ENCODE measurements at places on chromosomes 6 and 20.
A peak's percentile ranks its signal among the peaks of the same experiment; 100 is the strongest.

- no peak for DNase-seq
These were observed 16.3 kb upstream of the SDCBP2 start for GRCh38 chr20:1345030-1345755.

GRCh38 chr6:33417128-33417902, 592 bp downstream of the CUTA start:
- no peak for DNase-seq

GRCh38 chr20:44034451-44034850, 119.8 kb downstream of the TOX2 start:
- DNase-seq, result no peak

DNA sequence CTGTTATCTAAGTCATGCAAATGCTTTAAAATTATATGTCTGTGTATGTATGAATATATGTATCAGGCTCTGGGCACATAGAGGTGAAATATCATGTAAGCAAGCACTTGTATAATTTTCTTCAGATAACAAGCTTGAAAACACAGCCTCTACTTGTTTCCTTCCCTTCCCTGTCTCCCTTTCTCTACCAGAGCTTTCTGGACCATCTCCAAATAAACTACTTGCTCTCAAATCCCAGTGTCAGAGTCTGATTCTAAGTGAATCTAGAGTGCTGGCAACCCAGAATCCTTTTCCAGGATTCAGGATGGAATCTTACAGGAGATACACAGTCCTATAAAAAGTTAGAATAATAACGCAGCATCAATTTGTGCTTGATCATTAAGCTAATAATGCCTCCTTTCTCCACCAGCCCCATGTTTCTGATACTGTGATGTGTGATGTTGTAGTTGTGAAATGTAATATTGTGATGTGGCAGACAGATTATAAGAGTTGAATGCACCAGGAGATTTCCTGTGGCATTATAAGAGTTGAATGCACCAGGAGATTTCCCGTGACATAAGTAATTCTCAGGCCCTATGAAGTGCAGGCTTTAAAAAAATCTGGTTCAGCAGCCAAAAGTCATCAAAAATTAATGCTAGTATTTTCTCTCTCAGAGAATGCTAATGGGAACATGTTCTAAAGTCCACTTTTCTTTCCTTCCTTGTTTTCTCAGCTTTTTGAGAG, 89.6 kb downstream of the PCSK2 start:
- no peak for DNase-seq

- no peak for DNase-seq
These were observed 29.4 kb downstream of the ZNF292 start for GRCh38 chr6:87184762-87185250.

DNA sequence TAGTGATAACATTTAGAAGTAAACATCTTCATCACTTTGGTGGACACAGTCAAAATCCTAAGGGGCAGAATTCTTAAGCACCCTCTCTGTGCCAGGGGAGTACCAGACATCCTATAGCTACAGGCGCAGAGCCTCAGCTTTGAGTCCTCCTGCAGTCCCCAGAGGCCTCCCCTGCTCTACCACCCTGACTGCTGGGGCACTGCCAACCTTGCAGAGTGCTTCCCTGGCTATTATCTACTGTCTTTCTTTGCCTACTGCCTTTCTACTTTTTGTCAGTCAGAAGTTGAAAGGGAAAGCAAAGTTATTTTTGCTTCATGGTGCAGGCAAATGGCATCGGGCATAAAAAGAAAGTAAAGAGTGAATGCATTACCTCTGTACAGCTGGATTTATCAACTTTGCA, 80.1 kb downstream of the AIG1 start:
- no peak for DNase-seq

GRCh38 chr6:17096652-17097051, 5.2 kb upstream of the STMND1 start:
- DNase-seq, result no peak

- no peak for DNase-seq
These were observed 26.7 kb downstream of the RNASET2 start for GRCh38 chr6:166929542-166930189.

DNA sequence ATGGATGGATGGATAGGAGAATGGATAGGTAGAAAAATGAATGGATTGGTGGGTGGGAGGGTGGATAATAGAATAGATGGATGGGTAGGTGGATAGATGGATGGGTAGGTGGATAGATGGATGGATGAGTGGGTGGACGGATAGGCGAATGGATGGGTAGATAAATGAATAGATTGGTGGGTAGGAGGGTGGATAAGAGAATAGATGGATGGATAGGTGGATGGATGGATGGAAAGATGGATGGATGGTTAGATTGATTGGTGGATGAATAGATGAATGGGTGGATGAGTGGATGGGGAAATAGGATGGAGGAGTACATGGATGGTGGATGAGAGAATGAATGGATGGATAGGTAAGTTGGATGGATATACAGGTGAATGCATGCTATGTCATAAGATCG, 110.5 kb downstream of the CEBPB start:
- DNase-seq, result no peak

- DNase-seq, result peak; percentile 40
These were observed at the start of gene RNF144B for GRCh38 chr6:18387061-18387721. TSS of gene RNF144B (plus strand) at chr6:18387350. CDS start at chr6:18399535, 12,185 bp downstream.

DNA sequence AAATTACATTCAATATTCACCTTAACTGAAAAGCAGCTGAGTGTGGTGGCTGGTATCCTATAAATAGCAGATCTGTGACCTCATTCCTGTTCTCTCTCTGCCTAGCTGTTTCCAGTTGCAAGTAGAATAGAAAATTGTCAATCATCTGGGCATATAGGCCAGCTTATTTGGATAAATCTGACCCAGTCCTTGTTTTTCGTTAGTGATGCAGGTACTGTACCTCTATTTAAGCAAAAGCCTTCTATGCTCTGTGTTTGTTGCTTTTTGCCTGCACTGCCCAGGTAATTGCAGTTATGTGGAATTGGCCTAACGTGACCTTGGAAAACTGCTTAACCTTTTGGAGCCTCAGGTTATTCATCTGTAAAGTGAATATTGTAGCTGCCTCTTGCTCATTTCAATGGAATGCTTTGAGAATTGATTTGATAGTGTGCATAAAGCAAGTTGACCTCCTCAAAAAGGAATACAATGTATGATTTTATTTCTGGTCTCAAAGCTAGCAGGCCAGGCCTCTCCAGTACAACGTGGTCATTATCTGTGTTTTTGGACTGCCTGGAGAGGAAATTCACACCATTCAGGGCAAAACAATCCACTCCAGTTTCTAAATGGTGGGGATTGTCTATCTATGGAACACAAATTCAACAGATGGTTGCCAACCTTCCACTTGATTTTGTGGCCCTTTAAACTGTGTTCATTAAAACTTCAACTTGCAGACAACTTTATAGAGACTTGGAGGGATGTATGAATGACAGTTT, 508.7 kb upstream of the CITED2 start:
- DNase-seq, result no peak

DNA sequence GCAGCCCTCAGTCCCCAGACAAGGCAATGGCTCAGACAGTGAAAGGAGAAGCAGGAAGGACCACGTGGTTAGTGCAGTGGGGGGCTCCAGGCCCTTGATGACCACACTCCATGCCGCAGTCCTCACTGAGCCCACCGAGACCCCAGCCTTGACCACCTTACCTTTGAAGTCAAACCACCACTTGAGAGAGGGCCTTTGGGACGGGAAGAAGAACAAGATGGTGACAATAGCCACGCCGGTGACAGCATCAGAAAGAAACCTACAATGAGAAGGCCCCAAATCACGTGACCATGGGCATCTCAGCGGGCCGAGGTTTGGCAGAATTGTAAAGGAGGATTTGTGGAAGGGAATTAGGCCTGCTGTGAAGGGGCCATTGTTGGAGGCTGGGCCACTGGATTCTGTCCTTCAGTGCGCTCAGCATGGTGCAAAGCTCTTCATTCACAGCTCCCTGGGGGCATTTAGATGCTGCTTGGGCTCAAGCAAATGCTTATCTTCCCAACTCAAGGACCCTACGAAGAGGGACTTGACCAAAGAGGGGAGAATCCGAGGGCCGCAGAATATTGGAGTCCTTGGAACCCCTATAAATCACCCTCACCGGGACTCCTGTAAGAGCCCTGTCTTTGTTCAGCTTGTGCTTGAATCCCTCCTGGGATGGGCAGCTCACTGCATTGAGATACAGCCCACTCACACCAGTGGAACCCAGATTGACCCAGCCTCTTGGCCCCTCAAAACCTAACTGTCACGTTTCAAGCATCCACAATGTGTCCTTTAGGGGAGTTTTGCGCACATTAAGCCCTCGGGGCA, 33.2 kb upstream of the OCSTAMP start:
- DNase-seq, result no peak

DNA sequence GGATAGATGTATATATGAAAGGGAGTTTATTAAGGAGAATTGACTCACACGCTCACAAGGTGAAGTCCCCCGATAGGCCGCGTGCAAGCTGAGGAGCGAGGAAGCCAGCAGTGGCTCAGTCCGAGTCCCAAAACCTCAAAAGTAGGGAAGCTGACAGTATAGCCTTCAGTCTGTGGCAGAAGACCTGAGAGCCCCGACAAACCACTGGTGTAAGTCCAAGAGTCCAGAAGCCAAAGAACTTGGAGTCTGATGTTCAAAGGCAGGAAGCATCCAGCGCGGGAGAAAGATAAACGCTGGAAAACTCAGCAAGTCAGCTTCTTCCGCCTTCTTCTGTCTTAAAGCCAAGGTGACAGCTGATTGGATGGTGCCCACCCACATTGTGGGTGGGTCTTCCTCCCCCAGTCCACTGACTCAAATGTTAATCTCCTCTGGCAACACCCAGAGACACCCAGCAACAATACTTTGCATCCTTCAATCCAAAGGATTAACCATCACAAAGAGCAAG, 102.6 kb upstream of the GJE1 start:
- no peak for DNase-seq

- DNase-seq, result no peak
These were observed 54.1 kb upstream of the TULP1 start for GRCh38 chr6:35566794-35567193.

- no peak for DNase-seq
These were observed 60.4 kb downstream of the TMEM200A start for GRCh38 chr6:130426066-130426721.

DNA sequence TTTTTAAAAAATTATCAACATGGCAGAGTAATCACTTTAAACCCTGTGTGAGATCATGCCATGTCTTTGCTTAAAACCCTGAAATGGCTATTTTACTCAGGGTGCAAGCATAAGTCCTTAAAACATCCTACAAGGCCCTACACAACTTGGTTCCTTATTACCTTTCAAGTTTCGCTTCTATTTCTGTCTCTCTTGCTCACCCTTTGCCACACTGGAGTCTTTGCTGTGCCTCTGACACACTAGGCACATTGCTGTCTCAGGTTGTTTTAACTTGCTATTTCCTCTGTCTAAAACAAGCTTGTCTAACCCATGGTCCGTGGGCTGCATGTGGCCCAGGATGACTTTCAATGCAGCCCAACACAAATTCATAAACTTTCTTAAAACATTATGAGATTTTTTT, 55.6 kb downstream of the KIAA0408 start:
- no peak for DNase-seq

DNA sequence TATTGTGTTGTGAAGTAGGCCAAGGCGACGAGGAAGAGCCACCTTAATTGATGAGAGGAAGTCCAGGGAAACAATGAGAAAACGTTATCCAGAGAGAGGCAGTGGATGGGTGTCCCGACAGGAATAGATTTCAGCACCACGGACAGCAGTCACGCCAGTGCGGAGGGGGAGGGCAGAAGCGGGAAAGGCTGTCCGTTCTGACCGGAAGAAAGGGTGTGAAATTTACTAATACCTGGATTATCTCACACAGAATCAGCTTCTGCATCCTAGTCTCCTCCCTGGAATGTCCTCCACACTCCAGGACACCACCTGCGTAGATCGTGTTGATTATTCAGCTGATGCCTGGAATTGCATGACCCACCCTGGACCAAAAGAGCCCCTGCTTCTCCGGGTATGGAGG, 7.4 kb upstream of the BPIFA3 start:
- no peak for DNase-seq

DNA sequence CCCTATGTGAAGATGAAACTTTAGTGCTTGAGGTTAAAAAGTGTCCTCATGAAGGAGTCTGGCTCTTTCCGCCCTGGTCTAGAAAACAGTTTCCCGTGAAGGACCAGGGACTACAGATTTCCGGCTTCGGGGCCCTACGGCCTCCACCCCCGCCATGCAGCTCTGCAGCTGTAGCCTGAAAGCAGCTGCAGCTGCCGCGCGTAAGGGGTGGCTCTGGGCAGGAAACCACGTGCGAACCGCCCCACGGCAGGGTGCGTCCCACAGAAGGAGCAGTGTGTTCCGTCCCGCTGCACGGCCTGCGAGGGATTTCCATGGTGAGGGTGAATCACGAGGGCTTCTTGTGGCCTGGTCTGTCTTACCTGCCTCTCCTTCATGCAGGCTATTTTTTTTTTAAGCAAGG, 117.0 kb downstream of the ERMARD start:
- DNase-seq, result peak; percentile 3

GRCh38 chr20:227439-228105, 514 bp downstream of the DEFB129 start:
- no peak for DNase-seq

GRCh38 chr20:51961964-51962761, 159.8 kb upstream of the SALL4 start:
- no peak for DNase-seq

DNA sequence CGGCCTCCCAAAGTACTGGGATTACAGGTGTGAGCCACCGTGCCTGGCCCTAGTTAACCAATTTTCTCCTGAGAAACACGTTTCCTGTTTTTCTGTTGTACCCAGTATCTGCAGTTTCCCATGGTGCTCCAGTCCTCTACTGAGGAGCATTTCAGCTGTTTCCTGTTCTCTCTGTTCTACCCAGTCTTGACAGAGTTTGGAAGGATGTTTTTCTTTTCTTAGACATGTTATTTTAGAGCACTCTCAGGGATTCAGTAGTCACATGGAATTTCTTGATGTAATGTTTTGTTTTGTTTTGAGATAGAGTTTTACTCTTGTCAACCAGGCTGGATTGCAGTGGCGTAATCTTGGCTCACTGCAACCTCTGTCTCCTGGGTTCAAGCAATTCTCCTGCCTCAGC, 129.8 kb upstream of the TIAM2 start:
- DNase-seq, result no peak

Data from stimulated activated CD4-positive, alpha-beta T cell treated with anti-CD3 and anti-CD28 coated beads, TNF-alpha, amount 100 ng/mL, for 1 hour (primary cell).